ENCODE measurements at places on chromosomes 7 and 10. TPM values are rescaled to one million over a fixed set of nuclear protein-coding genes. Genes with fewer than 3 reads are reported as not detected.

GRCh38 chr10:4246881-4247358, 461.9 kb upstream of the KLF6 start:
- no peak for DNase-seq

GRCh38 chr10:75449382-75450074, 18.1 kb downstream of the LRMDA start:
- no peak for DNase-seq

DNA sequence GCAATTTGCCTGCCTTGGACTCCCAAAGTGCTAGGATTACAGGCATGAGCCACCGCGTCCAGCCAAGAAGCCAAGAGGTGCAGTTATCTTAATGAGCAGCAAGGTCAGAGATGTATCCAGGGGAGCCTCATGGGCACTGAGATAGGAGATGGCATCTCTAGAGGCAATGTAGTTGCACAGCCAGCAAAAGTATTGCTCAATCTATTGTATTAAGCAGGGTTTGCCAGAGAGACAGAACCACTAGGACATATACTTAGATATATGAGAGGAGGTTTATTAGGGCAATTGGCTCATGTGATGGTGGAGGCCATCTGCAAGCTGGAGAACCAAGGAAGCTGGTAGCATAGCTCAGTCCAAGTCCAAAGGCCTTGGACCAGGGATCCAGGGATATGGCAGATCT, 16.3 kb upstream of the VPS26A start:
- no peak for DNase-seq

- no peak for DNase-seq
These were observed 161.8 kb downstream of the TMEM178B start for GRCh38 chr7:141235656-141236055.

The SLIT1 gene
- total RNA-seq: 0.17 TPM

- DNase-seq: no peak
These were observed 20.9 kb downstream of the MYOF start for GRCh38 chr10:93461109-93461806.

DNA sequence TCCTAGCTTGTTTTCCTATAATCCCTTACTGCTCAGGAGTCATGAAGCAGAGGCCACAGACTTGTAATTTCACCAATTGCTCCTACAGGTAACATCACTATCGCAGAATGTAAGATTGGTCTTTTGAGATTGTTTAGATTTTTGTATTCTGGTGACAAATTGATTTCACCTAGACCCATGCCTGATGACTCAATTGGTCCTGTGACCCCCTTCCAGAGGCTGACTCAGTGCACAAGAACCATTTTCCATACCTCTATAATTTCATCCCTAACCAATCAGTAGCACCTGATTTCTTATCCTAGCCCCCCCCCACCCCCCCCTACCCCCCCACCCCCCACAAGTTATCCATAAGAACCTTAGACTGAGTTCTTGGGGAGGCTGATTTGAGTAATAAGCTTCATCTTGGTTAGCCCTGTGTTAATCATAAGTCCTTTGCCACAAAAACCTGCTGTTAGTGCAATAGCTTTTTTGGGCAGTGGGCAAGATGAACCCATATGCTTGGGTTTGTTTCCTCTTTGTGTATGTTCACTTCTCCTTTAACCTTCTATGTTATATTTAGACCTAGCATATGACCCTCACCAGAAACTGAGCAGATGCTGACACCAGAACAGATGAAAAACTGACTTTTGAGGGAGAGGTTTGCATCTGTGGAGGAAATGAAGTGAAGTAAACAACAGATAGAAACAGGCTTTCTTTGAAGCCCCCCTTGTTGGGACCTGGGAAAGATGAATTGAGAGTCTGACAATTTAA, 187.1 kb downstream of the KIF20B start:
- DNase-seq: no peak

- DNase-seq: no peak
These were observed 75.5 kb downstream of the MACC1 start for GRCh38 chr7:20141666-20142065.

The HYAL4 gene
- total RNA-seq: not detected

DNA sequence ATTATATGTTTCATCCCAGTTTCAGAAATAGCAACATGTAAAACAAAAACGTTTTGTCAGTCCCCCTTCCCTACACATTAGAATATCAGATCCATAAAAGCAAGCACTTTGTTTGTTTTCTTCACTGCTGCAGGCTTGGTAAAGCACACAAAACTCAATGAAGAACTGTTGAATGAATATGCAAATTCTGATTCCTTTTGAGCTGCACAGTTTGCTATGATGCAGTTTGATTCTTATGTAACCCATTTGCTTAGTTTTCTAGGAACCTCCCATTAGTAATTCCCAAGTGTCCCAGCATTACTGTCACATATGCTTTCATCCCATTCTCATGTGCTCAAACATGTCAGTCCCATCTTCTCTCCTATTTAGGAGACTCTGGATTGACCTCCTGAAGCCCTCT, 26.1 kb upstream of the CHCHD3 start:
- no peak for DNase-seq

GRCh38 chr10:2700626-2701305, 366.6 kb upstream of the PFKP start:
- no peak for DNase-seq

The ACTR3C gene
- 4.0 TPM for total RNA-seq

GRCh38 chr10:130567436-130567835, 431.2 kb downstream of the GLRX3 start:
- DNase-seq: no peak
